ENCODE measurements at places on chromosomes 3 and 15. TPM values are rescaled to one million over a fixed set of nuclear protein-coding genes. Genes with fewer than 3 reads are reported as not detected.

The PRR20G gene
- total RNA-seq: not detected

The KY gene
- 0.12 TPM for total RNA-seq

The RAB8B gene
- total RNA-seq: 42.7 TPM

The MEIS2 gene
- 55.2 TPM for total RNA-seq

The ABHD6 gene
- 6.2 TPM for total RNA-seq

The PRRT3 gene
- total RNA-seq: 4.3 TPM

The PDCD10 gene
- 47.4 TPM for total RNA-seq

The ASB14 gene
- not detected for total RNA-seq

The EBLN2 gene
- total RNA-seq: 1.3 TPM

The XCR1 gene
- total RNA-seq: not detected

The AHSG gene
- not detected for total RNA-seq

The PLCH1 gene
- total RNA-seq: not detected

The ATP2C1 gene
- 47.3 TPM for total RNA-seq

The EDEM1 gene
- 26.9 TPM for total RNA-seq

The PRSS50 gene
- not detected for total RNA-seq

The KBTBD8 gene
- total RNA-seq: 1.6 TPM

The SOX14 gene
- not detected for total RNA-seq

The SCG5 gene
- 9.9 TPM for total RNA-seq

The EXD1 gene
- not detected for total RNA-seq

The PFN2 gene
- total RNA-seq: 74.6 TPM

The FOXP1 gene
- 22.4 TPM for total RNA-seq

The SAMD7 gene
- total RNA-seq: not detected

The CHDH gene
- total RNA-seq: under 0.01 TPM

The SH2D7 gene
- not detected for total RNA-seq

The FRG2C gene
- not detected for total RNA-seq

The DNAH1 gene
- total RNA-seq: 1.2 TPM

The TRH gene
- 0.85 TPM for total RNA-seq

The TMEM266 gene
- total RNA-seq: not detected

The FBXW12 gene
- not detected for total RNA-seq
